ENCODE measurements at places on chromosomes 5 and 9.

- no peak for DNase-seq
Observed at GRCh38 chr5:32066448-32066847, 107.7 kb downstream of the GOLPH3 start.

- no peak for DNase-seq
Observed at GRCh38 chr5:72857396-72857795, 40.9 kb downstream of the TNPO1 start.

GRCh38 chr5:83577036-83577636, 105.6 kb downstream of the VCAN start:
- no peak for DNase-seq

DNA sequence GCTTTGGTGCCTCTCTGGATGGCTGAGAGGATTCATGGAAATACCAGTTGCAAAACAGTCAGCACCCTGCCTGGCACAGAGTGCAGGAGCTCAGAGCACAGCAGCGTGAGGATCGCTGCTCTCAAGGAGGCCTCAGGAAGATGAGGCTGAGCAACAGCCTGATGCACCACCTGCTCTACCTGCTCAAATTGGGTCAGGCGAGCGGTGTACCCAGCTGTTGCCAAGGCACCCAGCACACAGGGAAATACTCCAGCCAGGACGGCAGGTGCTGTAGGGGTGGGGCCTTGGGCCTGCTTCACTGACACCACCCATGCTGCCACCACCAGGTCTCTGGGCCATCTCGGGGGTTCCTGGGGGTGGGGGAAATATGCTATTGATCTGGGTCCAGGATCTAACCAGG, 4.3 kb downstream of the EEIG1 start:
- DNase-seq = peak; percentile 46

DNA sequence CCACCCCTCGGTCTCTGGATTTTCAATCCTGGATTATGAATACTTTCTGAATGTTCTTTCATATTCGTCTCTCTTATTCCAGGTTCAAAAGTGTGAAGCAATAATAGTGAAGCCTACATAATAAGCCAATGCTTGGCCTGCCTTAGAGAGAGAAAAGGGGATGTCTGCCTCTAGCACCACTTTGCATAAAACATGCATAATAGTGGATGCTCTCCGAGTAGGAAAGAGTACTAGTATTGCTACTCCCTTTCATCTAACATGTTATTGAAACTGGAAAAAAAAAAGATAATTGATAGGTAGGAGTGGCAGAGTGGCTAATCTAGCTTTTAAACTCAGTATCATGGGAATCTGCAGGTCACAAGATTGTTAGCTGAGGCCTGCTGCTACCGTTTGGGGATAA, 158.1 kb downstream of the SPATA31D1 start:
- DNase-seq = no peak

DNA sequence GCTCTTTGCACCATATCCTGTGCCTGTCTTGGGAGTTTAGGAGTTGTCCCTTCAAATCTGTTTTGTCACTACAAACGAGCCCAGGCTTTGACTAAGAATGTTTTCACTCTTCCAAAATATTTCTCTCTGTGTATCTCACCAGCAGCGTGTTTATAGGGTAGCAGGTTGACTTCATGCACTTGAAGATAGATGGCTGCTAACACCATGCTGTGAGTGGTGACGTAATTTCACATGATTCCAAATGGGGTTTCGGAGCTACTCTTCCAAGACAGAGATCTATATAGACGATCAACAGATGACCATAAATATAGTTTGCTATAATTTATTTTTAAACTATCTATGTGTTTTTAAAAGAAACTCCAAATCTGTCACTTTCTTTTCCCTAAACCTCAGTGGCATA, 30.6 kb downstream of the RORB start:
- no peak for DNase-seq

DNA sequence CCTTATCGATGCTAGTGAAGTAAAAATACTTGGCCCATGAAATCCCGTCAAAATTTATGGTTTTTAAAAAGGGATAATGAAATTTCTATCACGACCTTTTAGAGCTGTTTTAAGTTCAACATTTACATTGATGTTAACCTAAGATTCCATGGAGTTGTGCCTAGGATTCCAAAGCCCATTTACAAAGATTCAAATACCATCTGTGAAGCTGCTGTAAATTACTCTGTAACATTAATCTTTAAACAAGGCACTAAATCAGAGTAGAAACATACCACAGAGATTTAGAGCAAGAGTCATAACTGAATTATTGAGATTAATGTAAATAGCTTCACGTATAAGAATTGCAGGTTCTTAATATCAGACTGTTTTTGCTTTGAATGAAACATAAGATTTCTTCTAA, 17.7 kb downstream of the POU5F2 start:
- no peak for DNase-seq
